ENCODE measurements at places on chromosomes 1 and 21. TPM values are rescaled to one million over a fixed set of nuclear protein-coding genes. Genes with fewer than 3 reads are reported as not detected.

GRCh38 chr1:91511386-91511785 is 10.7 kb downstream of the CDC7 start:
- no peak overlapping the region for H3K27ac ChIP-seq
- H3K4me3 ChIP-seq: no peak overlapping the region
- H3K36me3 ChIP-seq: no peaks in the 10 kb centered on the region
- DNase-seq: no peak

DNA sequence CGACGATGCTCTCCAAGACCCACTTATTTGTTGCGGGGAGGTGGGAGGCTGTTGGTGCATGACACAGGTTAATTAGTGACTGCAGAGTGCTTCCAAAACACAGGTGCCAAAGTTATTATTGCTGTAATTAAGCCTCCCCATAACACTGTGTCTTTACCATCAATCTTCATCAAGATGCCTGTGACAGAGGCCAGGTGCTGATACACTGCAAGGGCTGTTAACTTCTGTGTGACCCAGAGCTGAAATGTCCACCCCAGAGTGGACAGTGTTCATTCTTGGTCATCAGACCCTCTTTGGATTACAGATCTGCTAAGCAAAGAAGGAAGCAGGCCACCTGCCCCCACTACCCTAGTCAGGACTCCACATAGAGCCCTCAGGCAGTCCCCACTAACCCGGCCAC is 55.5 kb downstream of the CAPN8 start:
- H3K27ac ChIP-seq: no peak overlapping the region
- no peaks in the 10 kb centered on the region for H3K27me3 ChIP-seq
- H3K36me3 ChIP-seq: no peaks in the 10 kb centered on the region
- no peak for DNase-seq
- no peak overlapping the region for H3K4me3 ChIP-seq
- H3K4me1 ChIP-seq: no peaks in the 10 kb centered on the region

DNA sequence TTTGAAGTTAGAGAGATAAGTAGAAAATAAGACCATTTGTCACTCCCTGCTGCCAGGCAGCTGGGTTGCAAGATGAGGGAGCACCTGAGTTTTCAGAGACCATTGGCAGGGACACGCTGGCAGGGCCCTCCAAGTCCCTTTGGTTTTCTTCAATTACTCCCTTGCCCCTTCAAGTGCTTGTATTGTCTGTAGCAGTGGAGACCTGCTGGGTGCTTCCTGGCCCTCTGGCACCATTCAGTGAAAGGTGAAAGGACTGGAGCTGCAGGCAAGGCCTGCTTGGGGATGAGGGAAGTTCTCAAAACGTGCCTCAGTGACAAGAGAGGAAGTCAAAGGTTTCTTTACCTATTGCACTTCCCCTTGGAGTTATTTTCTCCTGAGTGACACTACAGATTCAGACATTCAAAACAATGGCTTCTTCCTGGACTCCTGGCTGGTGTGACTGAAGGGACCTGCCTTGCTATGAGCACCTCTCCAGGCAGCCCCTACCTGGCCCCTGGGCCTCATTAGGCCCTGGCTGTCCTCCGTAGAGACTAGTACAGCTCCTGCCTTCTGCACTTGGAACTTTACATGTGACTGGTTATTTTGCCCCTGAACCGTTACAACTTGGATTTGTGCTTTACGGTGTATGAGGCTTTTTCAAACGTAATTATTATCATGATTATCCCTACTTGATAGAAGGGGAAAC is 100.1 kb downstream of the C1orf21 start:
- no peak for DNase-seq
- peaks cover 60% of the 10 kb centered on the region for H3K4me1 ChIP-seq
- no peaks in the 10 kb centered on the region for H3K36me3 ChIP-seq
- peak overlapping the region; percentile 22 for H3K27ac ChIP-seq

Gene ZNF648
- total RNA-seq: not detected

Gene S100A1
- not detected for total RNA-seq

Gene HPCA
- total RNA-seq: 0.70 TPM

GRCh38 chr1:46368791-46369190 is 25.3 kb upstream of the FAAH start:
- no peak for DNase-seq
- peaks cover 9% of the 10 kb centered on the region for H3K36me3 ChIP-seq
- H3K27me3 ChIP-seq: no peaks in the 10 kb centered on the region
- H3K4me1 ChIP-seq: peaks cover 4% of the 10 kb centered on the region
- H3K27ac ChIP-seq: no peak overlapping the region

- no peak for DNase-seq
- no peaks in the 10 kb centered on the region for H3K36me3 ChIP-seq
- no peaks in the 10 kb centered on the region for H3K27me3 ChIP-seq
- H3K4me1 ChIP-seq: no peaks in the 10 kb centered on the region
- no peak overlapping the region for H3K27ac ChIP-seq
Observed at GRCh38 chr1:105730701-105731100, 1325.8 kb upstream of the PRMT6 start.

- no peaks in the 10 kb centered on the region for H3K27me3 ChIP-seq
- DNase-seq: no peak
- H3K4me3 ChIP-seq: no peak overlapping the region
Observed at GRCh38 chr1:235855811-235856429, 10.8 kb downstream of the LYST start.

- no peaks in the 10 kb centered on the region for H3K27me3 ChIP-seq
- no peak overlapping the region for H3K4me3 ChIP-seq
- H3K4me1 ChIP-seq: no peaks in the 10 kb centered on the region
Observed at GRCh38 chr1:17725084-17725719, 29.9 kb upstream of the ACTL8 start.

DNA sequence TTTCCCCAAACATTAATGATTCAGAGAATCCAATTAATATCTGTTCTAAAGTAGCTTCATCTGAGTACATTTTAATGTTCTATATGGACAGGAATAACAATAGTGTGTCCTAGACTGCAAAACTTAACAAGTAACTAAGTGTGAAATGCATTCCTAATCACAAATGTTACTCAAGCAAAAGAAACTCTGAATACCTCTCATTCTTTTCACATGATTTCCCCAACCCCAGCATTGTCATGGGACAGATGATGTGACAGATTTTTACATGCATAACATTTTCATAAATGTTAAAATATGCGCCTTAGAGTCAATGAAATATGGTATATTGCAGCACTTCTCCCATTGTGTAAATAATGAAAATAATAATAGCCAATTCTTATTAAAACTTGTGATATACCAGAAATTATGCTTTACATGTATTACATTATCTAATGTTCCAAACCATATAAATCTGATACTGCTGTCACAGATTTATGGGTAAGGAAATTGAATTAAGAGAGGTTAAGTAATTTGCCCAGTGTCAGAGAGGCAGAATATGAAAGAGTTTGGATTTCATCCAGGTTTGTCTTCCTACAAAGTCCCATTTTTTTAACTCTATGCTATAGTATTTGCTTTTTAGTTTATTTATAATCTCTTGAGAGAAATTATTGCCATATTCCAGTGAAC is 269.4 kb downstream of the LRRC7 start:
- no peak overlapping the region for H3K27ac ChIP-seq
- H3K4me3 ChIP-seq: no peak overlapping the region
- DNase-seq: no peak
- H3K4me1 ChIP-seq: no peaks in the 10 kb centered on the region
- no peaks in the 10 kb centered on the region for H3K36me3 ChIP-seq
- H3K27me3 ChIP-seq: no peaks in the 10 kb centered on the region

GRCh38 chr1:110136911-110137310 is 13.4 kb upstream of the SLC6A17 start:
- H3K27ac ChIP-seq: no peak overlapping the region
- H3K36me3 ChIP-seq: no peaks in the 10 kb centered on the region
- no peaks in the 10 kb centered on the region for H3K4me1 ChIP-seq

- H3K4me1 ChIP-seq: no peaks in the 10 kb centered on the region
- H3K27ac ChIP-seq: no peak overlapping the region
- H3K4me3 ChIP-seq: no peak overlapping the region
- no peaks in the 10 kb centered on the region for H3K36me3 ChIP-seq
- no peaks in the 10 kb centered on the region for H3K27me3 ChIP-seq
- DNase-seq: no peak
Observed at GRCh38 chr21:42373908-42374455, 7.6 kb upstream of the TFF1 start.
